ENCODE measurements at places on chromosomes 3 and 15.

GRCh38 chr3:3734881-3735280, 64.3 kb upstream of the LRRN1 start:
- no peak for DNase-seq

DNA sequence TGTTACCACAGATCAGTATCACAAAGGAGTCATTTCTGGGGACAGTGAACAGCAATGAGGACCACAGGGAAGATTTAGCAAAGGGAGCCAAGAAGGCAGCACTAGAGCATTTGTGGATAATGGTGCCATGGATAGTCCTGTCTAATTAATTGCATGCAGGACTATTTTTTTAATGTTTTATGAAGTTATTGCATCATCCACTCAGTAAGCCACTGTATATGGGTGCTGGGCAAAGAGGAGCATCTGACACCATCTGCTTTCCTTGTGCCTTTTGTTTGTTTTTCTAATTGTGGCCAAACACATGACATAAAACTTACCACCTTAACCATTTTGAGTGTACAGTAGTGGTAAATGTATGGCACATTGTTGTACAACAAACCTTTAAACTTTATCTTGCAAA, 301.1 kb upstream of the LRRFIP2 start:
- DNase-seq, result no peak

DNA sequence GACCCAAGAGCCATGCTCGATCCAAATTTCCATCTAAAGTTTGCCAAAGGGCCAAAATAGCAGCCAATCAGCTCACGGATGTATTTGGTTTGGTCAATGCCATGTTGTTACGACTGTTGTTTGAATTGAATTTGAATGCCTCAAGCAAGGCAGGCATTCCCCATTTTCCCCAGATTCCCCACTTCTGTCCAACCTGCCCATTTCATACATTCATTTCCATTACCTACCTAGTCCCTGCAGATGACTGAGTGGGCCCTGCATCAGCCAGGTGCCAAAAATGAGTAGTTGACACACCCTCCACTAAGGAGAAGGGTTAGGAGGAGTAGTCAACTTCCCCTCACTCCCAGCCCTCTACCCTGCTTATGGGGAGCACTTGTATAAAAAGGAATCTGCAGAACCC, 51.7 kb downstream of the ANXA2 start:
- no peak for DNase-seq

DNA sequence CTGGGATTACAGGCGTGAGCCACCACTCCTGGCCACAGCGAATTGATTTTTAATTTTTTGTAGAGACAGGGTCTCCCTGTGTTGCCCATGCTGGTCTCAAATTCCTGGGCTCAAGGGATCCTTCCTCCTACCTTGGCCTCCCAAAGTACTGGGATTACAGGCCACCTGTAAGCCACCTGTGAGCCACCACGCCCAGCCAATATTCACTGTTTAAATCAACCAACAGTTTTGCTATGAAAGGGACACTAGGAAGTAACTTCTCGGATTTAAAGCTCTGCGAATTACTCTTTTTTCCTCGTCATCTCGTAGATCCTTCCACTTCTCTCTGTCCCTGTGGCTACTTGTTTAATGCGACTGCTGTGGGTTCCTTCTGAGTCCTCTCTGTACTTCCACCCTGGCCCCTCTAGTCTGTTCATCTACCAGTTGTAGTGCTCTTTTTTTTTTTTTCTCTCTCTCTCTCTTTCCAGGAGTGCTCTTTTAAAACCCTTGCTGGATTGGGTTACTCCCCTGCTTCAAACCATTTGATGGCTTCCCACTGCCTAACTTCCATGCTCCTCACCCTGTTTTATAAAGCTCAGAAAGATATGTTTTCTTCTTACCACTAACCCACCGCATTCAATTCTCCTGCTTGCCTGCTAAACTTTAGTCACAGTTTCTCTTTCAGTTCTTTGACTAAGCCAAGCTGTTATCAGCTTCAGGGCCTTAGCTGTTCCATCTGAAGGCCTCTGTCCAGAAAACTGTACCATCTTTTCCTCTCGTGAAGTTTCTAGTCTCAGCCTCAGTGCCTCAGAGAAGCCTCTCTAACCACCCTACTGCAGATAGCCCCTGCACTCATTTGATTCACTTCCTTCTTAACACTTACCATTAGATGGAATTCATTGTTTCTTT, 12.4 kb downstream of the RTF1 start:
- no peak for DNase-seq

GRCh38 chr3:125186800-125187598, 25.5 kb downstream of the SLC12A8 start:
- no peak for DNase-seq

DNA sequence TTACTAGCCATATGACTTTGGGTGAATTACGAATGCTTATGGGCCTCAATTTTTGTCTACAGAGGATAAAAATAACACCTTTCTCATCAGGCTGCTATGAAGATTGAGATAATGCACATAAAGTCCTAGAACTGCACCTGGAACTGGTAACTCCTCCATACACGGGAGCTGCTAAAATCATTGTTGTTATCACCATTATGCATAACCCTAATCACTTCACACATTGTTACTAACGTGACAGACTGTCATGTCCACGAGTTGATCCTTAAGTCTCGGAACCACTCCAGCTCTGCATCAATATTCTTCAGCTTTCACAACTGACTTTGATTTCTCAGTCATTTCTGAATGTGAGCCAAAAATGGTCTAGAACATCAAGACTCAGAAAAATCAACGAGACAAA, 64.1 kb downstream of the RFTN1 start:
- DNase-seq, result no peak

GRCh38 chr15:31579976-31580375, 253.3 kb downstream of the KLF13 start:
- DNase-seq, result no peak

- DNase-seq, result no peak
Measured at GRCh38 chr15:99455789-99456160, 110.0 kb upstream of the MEF2A start.

- DNase-seq, result peak; percentile 63
Measured at GRCh38 chr3:172179680-172180399, 140.5 kb downstream of the FNDC3B start.
